ENCODE measurements at places on chromosomes 6 and 20.
A peak's percentile ranks its signal among the peaks of the same experiment; 100 is the strongest.

- no peaks in the 10 kb centered on the region for H3K27me3 ChIP-seq
- no peaks in the 10 kb centered on the region for H3K4me1 ChIP-seq
- no peak for DNase-seq
- no peak overlapping the region for H3K4me3 ChIP-seq
Measured at GRCh38 chr6:121321282-121321681, 13.0 kb downstream of the TBC1D32 start.

DNA sequence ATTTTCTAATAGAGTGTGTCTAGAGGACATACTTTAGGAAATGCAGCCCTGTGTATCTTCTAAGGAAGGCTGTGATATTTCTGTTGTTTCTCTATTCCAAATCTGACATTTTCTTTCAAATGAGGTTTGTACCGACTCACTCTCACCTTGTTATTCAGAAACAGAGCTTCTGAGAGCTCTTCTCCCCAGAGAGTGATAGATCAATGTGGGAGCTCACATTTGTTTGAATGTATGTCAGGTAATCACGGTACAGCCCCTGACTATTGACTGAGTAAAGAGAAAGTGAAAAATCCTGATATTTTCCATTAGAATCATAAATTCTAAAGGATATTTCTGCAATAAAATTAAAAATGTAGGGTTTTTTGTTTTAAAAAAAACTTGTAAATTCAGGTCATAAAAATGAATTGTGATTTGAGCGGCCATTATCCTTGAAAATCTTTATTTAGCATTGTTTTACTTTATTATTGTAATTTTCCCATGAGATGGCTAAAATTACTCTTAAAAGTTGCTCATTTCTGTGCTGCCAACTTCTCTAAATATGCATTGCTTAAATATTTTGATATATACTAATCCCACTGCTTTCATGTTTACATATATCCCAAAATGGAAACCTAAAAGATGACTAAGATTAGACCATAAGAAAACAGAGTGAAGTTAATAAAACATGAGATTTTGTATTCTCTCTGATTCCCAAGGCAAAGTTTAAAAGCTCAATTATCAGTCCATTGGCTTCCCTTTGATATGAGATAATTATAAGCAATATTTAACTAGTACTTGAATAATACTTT is 1226.8 kb upstream of the CITED2 start:
- no peak overlapping the region for H3K4me3 ChIP-seq
- no peak for DNase-seq
- H3K27ac ChIP-seq = no peak overlapping the region

DNA sequence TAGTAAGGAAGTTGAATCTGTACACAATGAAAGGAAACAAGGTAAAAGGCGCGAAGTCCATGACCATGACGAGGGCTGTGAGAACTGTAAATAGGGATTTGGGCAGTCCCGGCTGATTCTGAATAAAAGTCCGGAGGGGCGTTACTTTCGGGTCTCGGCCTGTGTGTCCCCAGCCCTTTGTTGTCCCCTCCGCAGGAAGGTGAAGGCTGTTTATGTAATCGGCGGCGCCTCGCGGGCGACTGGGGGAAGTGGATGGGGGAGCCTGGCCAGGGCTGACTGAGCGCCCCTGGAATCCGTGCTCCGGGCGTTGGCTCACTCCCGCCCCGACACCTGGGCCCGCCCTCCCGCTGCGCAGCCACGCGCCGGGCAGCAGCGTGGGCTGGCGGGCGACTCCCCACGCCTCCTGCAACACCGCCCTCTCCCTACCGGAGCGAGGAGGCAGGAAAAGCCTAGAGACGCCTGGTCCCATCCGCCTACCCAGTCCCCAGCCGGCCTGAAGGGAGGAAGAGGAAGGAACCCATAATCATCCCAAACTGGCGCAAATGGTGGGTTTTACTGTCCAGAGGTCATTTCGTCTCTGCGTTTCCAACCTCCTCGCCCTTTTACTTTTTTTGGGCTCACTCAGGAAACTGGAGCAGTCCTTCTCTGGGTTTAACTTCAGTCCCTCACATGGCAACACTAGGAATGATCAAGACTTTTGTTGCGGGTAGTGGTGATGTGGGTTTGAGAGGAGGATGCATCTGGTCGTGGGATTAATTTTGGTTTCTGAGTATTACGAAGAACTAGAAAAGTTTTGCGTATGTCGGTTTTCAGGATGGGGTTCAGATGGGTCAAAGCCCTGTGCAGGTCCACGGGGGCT is 12.1 kb downstream of the TRIM31 start:
- H3K36me3 ChIP-seq = peaks cover 4% of the 10 kb centered on the region
- peaks cover 31% of the 10 kb centered on the region for H3K4me1 ChIP-seq
- no peak for DNase-seq
- peak overlapping the region; percentile 10 for H3K27ac ChIP-seq

GRCh38 chr20:44457016-44457415 is 18.7 kb upstream of the TTPAL start:
- no peak for DNase-seq
- H3K27ac ChIP-seq = no peak overlapping the region
- no peaks in the 10 kb centered on the region for H3K4me1 ChIP-seq

GRCh38 chr6:34027445-34027936 is 118.4 kb downstream of the GRM4 start:
- peak; percentile 64 for DNase-seq
- H3K27ac ChIP-seq = no peak overlapping the region
- no peak overlapping the region for H3K4me3 ChIP-seq
- H3K27me3 ChIP-seq = peaks cover 6% of the 10 kb centered on the region
- peaks cover 2% of the 10 kb centered on the region for H3K36me3 ChIP-seq
- H3K4me1 ChIP-seq = no peaks in the 10 kb centered on the region

DNA sequence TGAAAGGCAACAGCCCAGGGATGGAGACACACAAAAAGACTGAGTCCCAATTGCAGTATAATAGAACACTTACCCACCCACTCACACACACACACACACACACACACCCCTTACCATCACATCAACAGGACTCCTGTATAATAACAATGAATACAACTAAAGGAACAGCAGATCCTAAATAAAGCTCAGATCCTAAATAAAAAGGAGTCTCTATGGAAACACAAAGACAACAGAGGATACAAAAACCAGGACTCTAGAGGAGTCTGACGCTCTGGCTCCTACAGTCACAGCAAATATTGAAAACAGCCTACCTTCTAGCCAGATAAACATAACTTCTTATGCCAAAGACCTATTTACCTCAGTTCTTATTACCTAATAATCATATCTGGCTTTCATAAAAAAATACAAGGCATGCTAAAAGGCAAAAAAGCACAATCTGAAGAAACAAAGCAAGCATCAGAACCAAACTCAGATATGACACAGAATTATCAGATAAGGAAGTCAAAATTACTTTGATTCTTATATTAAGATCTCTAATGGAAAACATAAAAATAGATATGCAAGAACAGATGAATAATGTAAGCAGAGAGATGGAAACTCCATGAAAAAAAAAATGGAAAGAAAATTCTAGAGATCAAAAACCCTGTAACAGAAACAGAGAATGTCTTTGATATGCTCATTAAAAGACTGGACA is 134.9 kb downstream of the MMUT start:
- H3K4me3 ChIP-seq = no peak overlapping the region
- H3K36me3 ChIP-seq = no peaks in the 10 kb centered on the region
- H3K27me3 ChIP-seq = no peaks in the 10 kb centered on the region
- no peak for DNase-seq

- peak overlapping the region; percentile 97 for H3K4me3 ChIP-seq
- peak overlapping the region; percentile 99 for H3K27ac ChIP-seq
- peak; percentile 98 for DNase-seq
- H3K4me1 ChIP-seq = peaks cover 14% of the 10 kb centered on the region
- peaks cover 14% of the 10 kb centered on the region for H3K36me3 ChIP-seq
Measured at GRCh38 chr6:29649701-29650673, 6.9 kb upstream of the MOG start.

DNA sequence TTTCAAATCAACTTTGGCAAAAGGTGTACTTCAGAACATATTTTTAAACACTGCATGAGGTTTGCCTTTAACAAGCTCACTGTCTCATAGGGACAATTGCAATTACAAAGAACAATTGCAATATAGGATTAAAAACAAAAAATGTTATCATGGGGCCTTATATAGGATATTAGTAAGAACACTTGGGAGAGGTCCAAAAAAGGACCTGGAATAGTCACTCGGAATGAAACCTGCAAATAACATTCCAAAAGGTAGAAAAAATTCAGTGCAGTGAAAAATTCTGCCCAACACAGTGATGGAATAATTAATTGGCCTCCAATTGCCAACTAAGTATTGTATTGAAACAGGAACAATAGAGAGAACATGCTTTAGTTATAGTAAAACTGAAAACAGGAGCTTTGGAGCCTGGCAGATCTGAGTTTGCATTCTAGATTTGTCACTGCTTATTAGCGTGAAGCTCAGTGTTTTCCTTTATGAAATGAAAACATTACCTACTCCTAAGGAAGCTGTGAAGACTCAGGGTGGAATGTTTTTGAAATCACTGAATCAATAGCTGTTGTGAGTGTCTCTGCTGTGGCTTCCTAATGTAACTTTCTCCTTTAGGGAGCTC is 172.6 kb upstream of the BMP5 start:
- H3K27me3 ChIP-seq = no peaks in the 10 kb centered on the region
- H3K36me3 ChIP-seq = no peaks in the 10 kb centered on the region
- H3K4me1 ChIP-seq = no peaks in the 10 kb centered on the region
- H3K4me3 ChIP-seq = no peak overlapping the region
